Activated CD4-positive, CD25-positive, alpha-beta regulatory T cell treated with anti-CD3 and anti-CD28 coated beads, Interleukin-2, amount 50 U/mL, for 16 hours (primary cell): ENCODE measurements at places on chromosomes 2 and 18.

DNA sequence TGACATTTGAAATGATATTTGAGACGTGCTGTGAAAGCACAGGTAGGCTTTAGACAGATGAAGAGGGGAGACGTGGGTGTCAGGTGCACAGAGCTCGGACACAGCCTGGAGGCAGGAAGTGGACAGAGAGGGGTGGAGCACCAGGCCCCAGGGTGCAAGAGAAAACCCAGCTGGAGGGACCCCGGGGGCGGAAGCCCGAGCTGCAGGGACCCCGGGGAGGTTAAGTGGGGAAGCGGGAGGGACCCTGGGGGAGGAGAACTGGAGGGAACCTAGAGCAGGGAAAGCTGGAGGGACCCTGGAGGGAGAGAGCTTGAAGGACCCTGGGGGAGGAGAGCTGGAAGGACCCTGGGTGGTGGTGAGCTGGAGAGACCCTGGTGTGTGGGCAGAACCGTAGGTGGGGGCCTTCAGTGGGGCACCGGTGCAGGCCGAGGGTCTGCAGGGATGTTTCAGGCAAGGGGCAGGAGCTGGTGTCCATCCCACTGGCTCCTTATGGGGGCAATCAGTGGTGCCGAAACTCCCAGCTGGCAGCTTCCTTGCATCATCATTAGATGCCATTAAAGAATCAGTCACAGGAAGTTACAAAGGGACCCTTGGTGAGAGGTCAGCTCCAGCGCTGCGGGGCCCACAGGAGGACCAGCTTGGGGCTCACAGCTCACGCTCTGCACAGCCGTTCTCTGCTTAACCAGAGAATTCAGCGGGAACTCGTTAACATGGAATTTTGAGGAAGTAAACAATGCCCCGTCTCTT is 246.6 kb downstream of the EIPR1 start:
- DNase-seq: no peak

GRCh38 chr2:65331336-65332025 is 100.9 kb downstream of the SPRED2 start:
- DNase-seq: no peak

GRCh38 chr2:80281049-80281448 is 23.5 kb downstream of the LRRTM1 start:
- DNase-seq: no peak

- no peak for DNase-seq
These were observed 134.7 kb downstream of the MSTN start for GRCh38 chr2:189927823-189928222.

GRCh38 chr2:201358684-201359083 is 1.5 kb upstream of the FLACC1 start:
- DNase-seq: no peak

DNA sequence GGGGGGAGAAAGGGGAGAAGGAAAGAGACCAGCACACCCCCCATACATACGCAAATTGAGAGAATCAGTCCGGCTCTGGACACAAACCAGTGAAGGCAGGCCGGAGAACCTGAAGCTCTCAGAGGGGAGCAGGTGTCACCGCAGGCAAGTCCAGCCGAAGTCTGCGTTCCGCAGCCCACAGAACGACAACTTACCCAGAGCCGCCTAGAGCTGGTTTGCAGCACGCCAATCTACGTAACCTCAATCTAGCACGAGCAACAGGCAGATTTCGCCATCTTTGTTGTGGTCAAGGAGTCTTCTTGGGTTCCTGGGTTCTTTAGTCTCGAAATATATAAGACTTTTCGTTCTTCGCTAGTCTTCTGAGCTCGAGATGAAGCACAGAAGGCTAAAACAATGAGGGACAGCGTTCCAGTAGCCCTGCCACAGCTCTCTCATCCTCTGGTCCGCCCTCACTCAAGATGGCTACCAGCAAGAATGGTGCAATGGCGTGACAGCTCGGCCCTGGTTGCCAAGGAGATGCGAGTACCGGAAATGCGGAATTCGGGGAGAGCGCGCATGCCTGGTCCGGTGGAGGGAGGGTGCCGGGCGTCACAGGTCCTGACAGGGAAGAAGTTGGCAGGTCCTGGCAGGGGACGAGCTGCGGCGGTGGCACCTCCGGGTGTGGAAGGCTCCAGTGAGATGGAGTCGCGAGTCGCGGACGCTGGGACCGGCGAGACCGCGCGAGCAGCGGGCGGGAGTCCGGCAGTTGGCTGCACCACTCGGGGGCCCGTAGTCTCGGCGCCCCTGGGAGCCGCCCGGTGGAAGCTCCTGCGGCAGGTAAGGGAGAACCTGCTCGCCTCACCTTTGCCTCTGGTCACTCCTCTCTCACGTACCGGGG is at the start of the genes CAMKMT and PREPL:
TSS of gene CAMKMT (plus strand) at position 618 of the 877 bp plus-strand sequence.
TSS of gene PREPL (minus strand) at position 165 of the 877 bp plus-strand sequence. CDS start 15,152 bp downstream, outside the sequence.
- peak; percentile 97 for DNase-seq

GRCh38 chr18:63348508-63349136 is 18.4 kb downstream of the KDSR start:
- DNase-seq: no peak

- no peak for DNase-seq
These were observed 18.1 kb downstream of the SMAD2 start for GRCh38 chr18:47912343-47912742.

- DNase-seq: no peak
These were observed 58.8 kb upstream of the LRRTM1 start for GRCh38 chr2:80363330-80363729.

GRCh38 chr18:55326134-55326533 is 261.9 kb downstream of the TCF4 start:
- DNase-seq: no peak

DNA sequence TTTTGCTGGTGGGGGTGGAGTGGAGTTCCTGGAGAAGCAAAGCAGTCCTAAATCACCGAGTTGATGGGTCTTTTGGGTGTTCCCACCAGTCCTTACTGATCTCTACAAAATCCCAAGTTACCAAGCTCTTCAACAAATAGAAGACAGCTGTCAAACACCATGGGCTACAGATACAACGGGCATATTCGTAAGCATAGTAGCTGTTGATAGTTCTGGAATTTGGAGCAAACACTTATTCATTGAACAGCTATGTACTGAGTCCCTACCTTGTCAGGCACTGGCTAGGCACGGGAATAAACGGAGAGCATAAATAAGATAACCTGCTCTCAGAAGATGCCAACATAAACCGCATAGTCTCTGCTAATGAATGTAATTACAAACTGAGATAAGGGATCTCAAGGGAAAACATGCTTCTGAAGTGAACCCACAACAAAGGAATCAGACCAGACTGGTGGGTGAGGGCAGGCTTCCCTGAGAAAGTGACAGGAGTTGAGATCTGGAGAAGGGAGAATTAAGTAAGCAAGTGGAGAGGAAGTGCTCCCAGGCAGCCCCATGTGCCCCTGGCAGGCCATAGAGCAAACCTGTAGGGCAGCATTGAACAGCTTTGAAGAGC is 947 bp upstream of the ANKRD44 start:
- DNase-seq: no peak

DNA sequence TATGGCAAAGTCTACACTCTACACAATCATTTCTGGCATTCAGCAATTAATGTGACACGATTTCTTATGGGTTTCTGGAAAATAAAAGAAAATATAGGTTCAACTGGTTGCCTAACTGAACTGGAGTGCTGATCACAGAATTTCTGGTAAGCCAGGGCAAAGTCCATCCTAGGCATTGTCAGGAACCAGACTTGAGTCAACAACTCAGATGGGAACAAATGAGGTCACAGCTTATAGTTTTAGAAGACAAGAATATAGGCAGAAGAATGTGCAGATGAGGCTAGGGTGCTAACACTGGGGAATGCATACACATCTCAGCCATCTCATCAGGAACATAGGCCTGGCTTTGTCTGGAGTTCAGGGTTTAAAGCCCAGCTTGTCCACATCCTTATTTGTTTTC is 317.2 kb upstream of the ID2 start:
- DNase-seq: no peak

- no peak for DNase-seq
These were observed 259.8 kb downstream of the LOXHD1 start for GRCh38 chr18:46397174-46397573.

DNA sequence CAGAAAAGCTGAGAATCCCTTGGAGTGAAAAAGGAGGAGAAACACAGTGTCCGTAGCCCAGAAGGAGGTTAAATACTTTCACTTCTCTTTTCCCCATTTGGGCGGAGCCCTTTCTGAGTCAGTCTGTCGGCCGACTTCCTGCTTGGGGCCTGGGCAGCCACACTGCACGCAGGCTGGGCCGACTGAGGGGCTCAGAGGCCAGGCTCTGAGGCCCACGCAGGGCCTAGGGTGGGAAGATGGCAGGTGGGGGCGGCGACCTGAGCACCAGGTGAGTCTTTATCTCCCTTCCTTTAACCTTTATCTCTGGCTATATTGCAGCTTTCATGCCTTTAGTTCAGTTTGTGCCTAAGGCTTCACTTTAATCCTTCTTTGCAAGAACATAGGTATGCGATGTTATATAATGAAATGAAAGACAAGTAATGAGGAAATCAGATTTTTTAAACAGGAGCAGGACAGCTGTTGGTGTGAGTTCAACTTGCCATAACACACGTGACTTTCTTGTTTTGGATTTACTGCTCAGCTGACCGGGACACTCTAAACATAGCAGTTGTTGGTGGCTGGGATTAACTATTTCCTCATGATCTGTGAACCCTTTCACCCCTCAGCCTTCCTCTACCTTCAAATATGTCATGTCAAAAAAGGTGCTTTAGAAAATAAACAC is at the start of gene SP100:
TSS of gene SP100 (plus strand) at position 141 of the 661 bp plus-strand sequence. CDS start at position 237, 96 bp downstream.
- peak; percentile 62 for DNase-seq

- no peak for DNase-seq
These were observed 53.2 kb downstream of the BMPR2 start for GRCh38 chr2:202429164-202429980.

DNA sequence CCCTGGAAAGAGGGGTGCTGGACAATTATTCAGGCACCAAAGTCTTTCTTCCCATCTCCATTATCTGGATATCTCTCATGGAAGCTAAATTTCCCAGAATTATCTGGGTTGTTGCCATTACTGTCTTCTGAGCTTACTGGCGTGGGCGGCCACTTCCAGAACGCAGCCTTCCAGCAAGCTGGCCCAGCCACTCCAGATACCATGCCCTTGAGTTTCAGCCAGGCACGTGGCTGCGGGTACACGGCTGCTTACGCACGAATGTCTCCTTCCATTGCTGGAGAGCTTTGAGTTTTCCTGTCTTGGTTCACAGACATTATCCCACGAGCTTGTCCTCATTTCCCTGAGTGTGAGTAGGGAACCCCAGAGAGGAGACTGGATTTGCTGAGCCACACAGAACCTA is 32.7 kb downstream of the CELF4 start:
- DNase-seq: no peak

- DNase-seq: no peak
These were observed 1025.1 kb downstream of the LRP1B start for GRCh38 chr2:141105763-141106162.

GRCh38 chr2:29166242-29167039 is 51.2 kb downstream of the CLIP4 start:
- DNase-seq: no peak

DNA sequence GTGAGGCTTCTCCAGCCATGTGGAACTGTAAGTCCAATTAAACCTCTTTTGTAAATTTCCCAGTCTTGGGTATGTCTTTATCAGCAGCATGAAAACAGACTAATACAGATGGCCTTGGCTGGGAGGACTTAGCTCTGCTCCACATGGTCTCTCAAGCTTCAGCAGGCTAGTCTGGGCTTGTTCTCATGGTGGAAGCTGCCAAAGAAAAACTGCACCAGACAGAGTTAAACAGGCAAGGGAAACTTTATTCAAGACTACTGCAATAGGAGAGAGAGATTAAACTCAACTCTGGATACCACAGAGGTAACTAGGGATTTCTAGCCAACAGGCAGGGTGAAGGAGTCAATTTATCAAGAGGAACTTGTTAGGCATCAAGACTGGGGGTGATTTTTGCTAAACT is 142.1 kb downstream of the CABLES1 start:
- no peak for DNase-seq

- DNase-seq: no peak
These were observed 138.7 kb downstream of the WDR7 start for GRCh38 chr18:56789889-56790180.

GRCh38 chr2:112644155-112644932 is 1.4 kb upstream of the SLC20A1 start:
- DNase-seq: no peak

- DNase-seq: no peak
These were observed 40.0 kb upstream of the ITSN2 start for GRCh38 chr2:24400207-24400907.

DNA sequence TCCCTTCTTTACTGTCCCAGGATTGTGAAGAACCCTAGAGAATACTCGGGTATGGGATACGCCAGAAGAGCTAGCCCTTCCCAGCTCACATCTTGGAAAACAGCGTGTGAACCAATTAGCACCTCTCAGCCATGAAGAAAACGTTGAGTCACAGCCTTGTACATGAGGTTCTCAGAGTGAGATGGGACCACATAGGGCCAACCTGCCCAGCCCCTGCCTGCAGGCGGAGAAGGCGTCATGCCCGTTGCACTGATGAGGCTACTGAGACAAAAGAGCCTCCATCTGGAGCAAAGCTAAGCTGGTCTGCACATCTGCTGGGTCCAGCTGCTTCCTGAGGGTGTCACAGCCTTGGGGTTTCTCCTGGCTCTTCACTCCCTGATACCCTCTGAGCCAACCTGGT is 92.2 kb downstream of the LBH start:
- DNase-seq: no peak

GRCh38 chr18:75111760-75112159 is 97.2 kb downstream of the PTGR3 start:
- no peak for DNase-seq
